ENCODE measurements at places on chromosomes 2 and 18.

DNA sequence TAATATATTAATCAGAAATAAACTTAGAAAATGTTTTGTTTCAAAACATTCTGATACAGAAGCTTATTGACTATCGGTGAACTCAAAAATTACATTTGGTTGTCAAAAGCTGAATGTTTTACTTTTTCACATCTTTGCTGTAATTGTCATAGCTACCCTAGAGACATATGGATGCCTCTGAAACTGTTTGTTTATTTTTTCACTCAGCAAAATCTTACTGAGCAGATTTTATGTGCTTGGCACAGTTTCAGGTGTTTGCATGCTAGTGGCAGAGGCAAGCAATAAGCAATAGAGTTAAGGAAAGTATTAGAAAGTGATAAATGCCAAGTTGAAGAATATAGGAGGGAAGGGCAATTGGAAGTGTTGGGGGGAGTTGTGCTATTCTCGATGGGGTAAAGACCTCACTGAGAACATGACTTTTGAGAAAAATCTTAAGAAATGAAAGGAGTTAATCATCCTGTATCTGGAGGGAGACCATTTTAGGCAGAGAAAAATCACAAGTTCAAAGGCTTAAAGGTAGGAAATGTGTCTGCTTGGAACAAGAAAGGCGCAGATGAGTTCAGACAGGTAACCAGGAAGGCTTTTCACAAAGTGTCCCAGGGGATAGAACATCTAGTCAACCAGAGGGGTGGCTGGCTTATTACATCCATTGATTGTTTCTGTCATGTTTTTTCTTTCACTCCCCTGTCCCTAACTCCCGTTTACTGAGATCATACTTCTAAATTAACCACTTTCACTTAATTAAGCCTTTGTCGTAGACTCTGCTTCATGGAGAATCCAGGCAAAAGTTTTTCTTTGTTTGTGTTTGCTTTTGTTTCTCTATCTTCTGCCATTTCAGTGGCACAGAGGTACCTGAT, 27.2 kb upstream of the COBLL1 start:
- DNase-seq, result no peak

- DNase-seq, result no peak
Observed at GRCh38 chr2:183179156-183179555, 54.9 kb downstream of the NUP35 start.

GRCh38 chr2:230614913-230615332, 97.7 kb upstream of the CAB39 start:
- DNase-seq, result no peak

DNA sequence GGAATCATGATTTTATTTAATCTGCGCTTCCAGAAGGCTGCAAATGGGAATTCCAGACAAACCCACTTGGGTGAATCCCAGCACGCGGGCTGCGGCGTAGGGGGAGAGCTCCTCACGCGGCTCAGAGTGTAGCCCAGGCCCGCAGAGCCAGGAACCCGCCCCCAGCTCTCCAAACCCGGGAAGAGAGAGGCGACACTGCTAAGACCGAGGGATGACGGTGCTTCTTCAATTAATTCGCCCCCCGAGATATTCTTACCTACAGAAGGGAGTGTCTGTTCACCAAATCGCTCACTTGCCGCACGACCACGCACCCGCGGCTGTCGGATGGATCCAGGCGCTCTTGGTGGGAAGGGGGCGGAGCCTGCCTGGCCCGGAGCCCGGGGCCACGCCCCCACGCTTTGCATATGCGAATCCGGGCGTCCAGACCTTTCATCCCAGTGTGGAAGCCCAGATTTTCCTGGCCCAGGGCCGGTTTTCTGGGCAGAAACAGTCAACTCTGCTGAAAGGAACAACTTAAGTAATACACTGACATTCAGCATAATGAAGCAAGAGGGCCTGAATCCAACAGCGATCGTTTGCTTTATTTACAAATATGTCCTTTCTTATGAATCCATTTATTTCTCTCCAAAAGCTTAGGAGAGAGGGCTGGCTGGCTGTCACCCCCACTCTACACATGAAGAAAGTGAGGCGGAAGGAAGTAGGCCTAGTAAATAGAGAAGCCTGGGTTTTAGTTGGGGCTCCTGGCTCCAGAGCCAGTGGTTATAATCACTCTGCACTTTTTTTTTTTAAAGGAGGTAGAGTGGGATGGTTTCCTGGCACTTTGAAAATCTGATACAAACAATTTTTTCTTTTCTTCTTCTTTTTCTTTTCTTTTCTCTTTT, at the start of gene SLC19A3:
Gene SLC19A3 (minus strand): TSS at position 342 of the 881 bp plus-strand sequence. CDS start 15,710 bp downstream, outside the sequence.
- DNase-seq, result no peak

DNA sequence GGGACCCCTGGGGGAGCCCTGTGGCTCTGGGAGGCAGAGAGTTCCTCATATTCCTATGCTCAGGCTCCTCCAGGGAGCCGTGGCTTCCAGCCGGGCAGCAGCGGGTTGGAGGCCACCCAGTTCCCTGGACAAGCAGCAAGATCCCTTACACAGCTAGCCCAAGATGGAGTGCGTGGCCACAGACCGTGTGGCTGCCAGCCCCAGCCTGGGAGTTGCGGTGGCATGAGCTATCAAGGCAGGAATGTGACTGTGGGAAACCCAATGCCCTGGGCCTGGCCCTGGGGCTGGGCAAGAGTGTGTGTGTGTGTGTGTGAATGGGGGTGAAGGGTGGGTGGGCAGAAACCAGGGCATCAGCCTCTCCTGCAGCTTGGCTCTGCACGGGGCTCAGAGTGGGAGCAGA, 130.5 kb downstream of the DYSF start:
- DNase-seq, result no peak

Measured in esophagus squamous epithelium (tissue), 5 donors.